Stimulated activated CD4-positive, alpha-beta T cell treated with anti-CD3 and anti-CD28 coated beads, Interleukin-1b, Interleukin-23, amount 100 ng/mL, for 1 hour (primary cell): ENCODE measurements at places on chromosomes 2 and 18.

DNA sequence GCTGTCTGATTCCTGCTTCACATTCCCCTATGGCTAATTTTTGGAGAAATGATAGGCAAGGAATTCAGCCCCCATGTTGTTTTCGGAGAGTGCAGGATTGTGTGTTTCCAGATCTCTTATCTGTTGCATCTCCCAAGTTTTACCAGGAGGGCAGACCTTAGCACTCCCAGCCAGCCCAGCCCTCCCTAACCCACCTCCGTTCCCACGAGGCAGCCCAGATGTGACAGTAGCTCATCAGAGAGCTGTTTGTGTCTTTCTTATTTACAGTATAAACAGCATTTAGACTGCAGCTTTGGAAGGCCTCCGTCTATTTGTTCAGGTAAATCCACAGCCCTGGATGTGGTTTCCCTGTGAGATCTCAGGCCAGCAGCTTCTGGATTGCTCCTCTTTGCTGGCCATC lies 91.6 kb downstream of the THNSL2 start:
- no peak for DNase-seq

GRCh38 chr2:232568161-232568560 lies 17.7 kb downstream of the EIF4E2 start:
- no peak for DNase-seq

- no peak for DNase-seq
These were observed 54.5 kb downstream of the CFAP221 start for GRCh38 chr2:119598596-119599263.

- no peak for DNase-seq
These were observed 16.4 kb downstream of the CRIM1 start for GRCh38 chr2:36371928-36372391.

GRCh38 chr2:68695971-68696370 lies 38.6 kb upstream of the ARHGAP25 start:
- no peak for DNase-seq

DNA sequence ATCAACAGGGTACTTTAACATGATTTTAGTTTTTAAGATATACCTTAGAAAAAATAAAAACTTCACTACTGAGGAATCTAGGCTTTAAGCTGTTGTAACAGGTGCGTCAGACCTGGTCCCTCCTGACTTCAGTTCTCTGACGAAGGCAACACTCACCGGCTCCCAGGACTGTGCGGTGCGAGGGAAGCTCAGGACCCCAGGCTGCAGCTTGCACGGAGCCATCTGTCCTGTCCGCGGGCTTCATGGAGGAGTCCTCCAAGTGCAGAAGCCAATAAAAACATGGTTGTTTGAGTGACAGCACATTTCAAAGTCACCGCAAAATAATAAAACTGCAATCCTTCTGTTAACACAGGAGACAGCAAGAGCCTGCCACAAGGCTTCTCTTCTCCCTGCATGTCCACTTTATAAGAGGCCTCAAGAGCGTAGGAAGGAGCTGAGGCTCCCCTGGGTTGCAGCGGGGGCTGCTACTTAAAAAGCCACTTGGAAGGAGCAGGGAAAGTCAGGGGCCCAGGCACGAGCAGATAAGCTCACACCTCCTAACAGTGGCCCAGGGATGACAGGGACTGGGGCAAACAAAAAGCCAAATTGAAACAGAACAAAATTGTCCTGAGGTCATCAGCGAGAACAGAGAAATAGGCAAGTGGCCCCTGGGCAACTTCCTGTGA lies 4.6 kb downstream of the HJURP start:
- no peak for DNase-seq

DNA sequence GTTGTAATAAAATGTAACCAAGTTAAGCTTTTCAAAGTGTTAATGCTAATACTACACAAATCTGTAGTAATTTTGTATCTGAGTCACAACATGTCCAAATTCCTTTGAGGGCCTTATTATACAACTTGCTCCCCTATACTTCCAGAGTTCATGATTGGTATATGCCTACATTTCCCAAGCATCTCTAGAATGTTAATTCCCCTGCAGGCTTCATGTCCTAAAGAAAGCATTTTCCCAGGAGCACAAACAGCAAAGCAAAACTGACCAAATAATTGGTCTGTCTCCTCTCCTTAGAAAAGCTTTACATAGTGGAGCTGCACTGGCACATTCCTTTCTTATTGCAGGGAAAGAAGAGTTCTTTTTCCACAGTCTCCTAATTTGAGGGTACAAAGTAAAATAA lies 3.7 kb downstream of the ALS2 start:
- DNase-seq, result no peak

GRCh38 chr2:84319581-84319980 lies 139.5 kb downstream of the SUCLG1 start:
- DNase-seq, result no peak

- DNase-seq, result no peak
These were observed 107.4 kb upstream of the KCTD1 start for GRCh38 chr18:26655525-26656430.

DNA sequence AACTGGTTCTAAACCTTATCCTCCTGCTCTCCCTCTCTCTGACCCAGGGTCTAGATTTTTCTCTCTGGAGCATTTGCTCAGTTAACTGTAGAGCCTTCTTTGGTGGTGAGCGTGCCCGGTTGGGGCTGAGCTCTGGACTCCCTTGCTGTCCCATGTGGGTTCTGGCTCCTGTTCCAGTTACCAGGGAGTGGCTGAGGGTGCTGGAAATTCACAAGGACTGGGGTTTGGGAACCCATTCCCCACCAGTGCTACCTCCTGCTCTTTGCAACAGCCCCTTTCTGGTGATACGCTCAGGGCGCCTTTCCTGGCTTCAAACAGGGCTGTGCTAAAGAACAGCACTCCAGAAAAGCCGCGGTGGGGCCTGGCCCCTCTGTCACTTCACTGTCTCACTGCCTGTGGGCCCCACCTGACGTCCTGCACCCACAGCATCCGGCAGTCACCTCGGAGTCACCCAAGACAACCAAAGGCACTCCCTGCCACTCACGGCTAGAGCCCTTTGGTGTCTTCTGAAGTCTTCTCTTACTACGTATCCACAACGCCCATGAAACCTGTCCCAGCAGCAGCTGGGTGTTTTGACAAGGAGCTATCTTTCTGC lies 41.3 kb downstream of the CAPN13 start:
- DNase-seq, result no peak

GRCh38 chr2:204479557-204479956 lies 65.7 kb upstream of the PARD3B start:
- no peak for DNase-seq

GRCh38 chr2:27372937-27373336 lies 2.5 kb downstream of the SNX17 start:
- DNase-seq, result no peak

DNA sequence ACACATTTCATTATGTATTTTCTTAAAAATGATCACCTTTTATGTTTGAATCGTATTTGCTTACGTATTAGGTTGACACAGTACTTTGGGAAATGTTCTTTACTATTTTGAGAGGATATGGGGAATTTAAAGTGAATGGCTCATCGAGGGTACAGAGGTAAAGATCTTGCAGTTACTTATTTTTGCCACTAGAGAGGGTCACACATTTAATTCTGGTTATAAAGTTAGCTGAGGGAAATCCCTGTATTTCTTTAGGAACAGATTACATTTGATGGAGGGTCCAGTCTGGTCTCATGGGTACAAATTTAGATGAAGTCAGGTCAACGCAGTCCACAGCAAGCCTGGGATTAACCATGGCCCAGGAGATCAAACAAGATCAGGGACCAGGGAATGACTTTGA lies 24.5 kb downstream of the DYNC2LI1 start:
- no peak for DNase-seq

DNA sequence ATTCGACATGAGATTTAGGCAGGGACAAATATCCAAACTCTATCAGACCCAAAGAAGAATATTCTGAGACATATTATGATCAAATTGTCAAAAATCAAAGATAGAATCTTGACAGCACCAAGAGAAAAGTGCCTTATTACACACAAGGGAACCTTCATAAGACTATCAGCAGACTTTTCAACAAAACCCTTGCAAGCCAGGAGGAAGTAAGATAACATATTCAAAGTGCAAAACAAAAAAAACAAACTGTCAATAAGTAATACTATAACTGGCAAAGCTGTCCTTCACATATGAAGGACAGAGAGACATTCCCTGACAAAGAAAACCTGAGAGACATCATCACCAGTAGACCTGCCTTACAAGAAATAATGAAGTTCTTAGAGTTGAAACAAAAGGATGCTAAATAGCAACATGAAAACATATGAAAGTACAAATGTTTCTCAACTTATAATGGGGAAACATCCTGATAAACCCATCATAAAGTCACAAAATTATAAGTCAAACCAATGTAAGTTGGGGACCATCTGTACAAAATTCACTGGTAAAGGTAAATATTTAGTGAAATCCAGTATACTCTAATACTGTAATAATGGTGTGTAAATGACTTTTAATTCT lies 76.6 kb downstream of the FAM171B start:
- DNase-seq, result no peak

DNA sequence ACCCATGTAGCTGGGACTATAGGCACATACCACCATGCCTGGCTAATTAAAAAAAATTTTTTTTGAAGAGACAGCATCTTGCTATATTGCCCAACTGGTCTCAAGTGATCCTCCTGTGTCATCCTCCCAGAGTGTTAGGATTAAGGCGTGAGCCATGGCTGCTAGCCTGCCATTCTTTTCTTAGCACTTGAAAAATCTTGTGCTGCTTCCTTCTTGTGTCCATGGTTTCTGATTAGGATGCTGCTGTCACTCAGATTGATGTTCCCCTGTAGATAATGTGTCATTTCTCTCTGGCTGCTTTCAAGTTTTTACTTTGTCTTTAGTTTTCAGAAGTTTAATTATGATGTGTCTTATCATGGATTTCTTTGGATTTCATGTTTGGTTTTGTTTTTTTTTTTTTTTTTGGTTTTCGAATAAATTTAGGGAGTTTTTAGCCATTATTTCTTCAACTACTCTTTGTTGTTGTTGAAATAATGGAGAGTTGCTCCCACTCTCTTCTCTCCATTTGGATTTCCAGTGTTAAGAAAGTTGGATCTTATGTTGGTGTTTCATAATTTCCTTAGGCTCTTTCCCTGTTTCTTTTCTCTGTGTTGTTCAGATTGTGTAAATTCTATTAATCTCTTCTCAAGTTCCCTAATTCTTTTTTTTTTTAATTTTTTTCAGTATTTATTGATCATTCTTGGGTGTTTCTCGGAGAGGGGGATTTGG lies 2.5 kb downstream of the ATP9B start:
- no peak for DNase-seq

GRCh38 chr2:64609227-64609941 lies 44.3 kb downstream of the SERTAD2 start:
- DNase-seq, result peak; percentile 10

GRCh38 chr2:193520709-193521458 lies 1326.2 kb upstream of the TMEFF2 start:
- no peak for DNase-seq

- no peak for DNase-seq
These were observed 115.1 kb downstream of the CYP26B1 start for GRCh38 chr2:72032481-72033041.

DNA sequence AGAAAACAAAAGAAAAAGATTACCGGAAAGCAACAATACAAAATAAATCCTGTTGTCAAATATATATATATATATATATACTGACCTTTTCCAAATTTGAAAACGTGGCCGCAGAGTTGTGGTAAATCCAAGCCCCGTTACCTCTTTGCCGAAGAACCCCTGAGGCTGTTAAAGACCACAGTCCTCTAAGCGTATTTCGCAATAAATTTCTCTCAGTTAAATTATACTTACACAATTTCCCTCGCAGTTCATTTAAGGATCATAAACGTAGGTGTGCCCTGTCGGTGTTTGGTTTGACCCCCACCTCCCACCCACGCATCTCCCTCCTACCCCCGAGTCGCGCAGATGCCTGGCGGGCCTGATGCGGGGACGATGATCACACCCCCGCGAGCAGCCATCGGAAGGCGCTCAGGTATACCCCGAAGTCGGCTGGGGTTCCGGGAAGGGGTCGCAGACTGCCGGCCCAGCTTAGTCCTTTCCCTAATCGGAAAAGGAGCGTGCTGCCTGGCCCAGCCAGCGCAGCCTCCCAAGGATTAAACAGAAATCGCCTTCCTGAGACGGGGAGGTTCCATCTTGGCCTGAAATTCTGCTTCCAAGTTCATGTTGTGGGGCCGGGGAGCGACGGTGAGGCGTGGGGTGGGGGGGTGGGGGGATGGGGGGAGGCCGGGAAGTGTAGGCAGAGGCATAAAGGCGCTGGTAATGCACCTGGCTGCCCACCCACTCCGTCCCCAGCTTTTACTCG lies 2.9 kb upstream of the MEIS1 start:
- DNase-seq, result no peak

GRCh38 chr18:22106536-22107292 lies 62.7 kb upstream of the GATA6 start:
- no peak for DNase-seq

DNA sequence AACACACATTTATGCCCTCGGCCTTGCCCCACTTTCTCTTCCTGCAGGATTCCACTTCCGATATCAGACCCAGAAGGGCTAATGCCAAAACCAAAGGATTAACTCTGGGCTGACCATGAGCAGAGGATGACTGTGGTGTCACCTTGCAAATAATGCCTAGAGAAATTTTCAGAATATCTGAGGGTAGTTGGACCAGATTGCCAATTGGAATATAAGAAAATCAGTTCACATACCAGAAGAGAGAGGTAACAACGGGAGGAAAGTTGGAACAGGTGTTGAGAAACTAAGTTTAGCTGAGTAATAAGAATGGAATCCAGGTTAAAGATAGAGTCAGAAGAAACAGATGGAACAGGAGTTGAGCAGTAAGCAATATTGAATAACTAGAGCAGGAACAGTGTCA lies 232.7 kb upstream of the UBE2E3 start:
- no peak for DNase-seq

- no peak for DNase-seq
These were observed 121.0 kb downstream of the SPOPL start for GRCh38 chr2:138622613-138623012.

GRCh38 chr2:7672027-7672684 lies 754.9 kb downstream of the RNF144A start:
- peak; percentile 7 for DNase-seq

DNA sequence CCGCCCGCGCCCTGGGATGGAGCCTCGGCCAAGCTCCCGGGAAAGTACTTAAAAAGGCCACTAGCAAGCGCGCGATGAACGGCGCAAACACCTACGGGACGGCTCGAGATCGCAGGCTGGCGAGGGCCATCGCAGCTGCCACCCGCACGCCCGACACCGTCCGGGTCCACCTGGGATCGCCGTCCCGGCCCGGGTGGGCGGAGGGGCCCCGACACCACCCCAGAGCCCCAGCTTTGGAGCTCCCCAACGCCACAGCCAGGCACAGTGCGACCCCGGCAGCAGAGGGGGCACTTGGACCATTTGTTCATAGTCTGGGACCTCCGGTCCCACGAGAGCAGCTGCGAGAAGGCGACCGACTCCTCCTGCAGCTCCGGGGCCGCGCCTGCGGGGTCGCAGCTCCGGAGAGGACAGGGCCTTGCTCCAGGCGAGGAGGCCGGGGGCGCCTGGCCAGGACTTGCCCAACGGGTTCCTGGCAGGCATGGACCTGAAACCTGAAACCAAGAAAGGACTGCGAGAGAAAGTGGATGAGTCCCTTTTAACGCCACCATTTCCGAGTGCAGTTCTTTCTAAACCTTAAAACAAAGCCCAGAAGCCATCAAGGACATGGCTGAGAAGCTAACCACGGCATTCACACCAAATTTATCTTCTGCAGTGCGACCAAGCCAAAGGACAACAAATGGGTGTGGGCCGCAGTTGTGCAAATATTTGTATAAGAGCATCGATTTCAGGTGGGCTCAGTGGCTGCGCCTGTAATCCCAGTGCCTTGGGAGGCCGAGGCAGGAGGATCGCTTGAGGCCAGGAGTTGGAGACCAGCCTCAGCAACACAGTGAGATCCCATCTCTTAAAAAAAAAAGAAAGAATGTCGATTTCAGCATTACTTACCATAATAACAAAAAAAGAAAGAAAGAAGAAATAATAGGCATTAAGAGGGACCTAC lies 54.0 kb upstream of the IMP4 start:
- DNase-seq, result no peak
